Activated naive CD4-positive, alpha-beta T cell treated with anti-CD3 and anti-CD28 coated beads for 36 hours (primary cell): ENCODE measurements at places on chromosomes 7 and 10.
A peak's percentile ranks its signal among the peaks of the same experiment; 100 is the strongest.

DNA sequence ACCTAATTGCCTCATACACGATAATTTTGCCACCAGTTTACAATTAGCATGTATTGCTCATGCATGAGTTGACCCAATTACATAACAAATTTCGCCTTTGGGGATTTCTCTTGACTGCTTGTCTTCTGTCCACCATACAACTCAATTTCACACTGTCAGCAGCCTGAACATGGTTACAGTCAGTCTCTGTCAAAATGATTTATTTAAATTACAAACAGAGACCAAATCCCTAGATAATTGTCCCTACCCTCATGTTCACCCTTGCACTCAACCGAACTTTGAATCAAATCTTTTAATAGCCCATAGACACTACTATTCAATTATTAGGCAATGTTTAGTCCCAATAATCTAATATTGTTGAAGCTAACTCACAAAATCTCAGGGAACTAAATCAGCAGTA lies 59.7 kb upstream of the NEBL start:
- DNase-seq: no peak

DNA sequence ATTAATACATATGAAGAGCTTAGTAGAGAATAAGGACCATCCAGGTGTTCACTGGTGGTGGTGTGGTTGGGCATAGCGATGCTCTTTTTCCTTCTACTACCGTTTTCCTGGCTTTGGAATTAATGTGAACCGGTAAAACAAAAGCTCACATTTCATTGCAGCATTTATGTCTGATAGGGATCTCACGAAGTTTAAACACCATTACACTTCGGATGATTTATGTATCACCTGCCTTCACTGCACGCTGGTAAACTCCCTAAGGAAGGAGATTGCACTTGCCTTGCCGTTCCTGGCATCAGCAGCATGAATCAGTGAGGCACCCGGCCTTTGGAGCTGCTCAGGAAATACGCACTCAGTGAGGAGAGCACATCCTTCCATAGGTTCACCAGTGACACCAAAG lies 47.5 kb downstream of the WIPF3 start:
- DNase-seq: no peak

- peak; percentile 53 for DNase-seq
These were observed 786 bp downstream of the TAF3 start for GRCh38 chr10:7819121-7819460.

GRCh38 chr7:106279425-106280197 lies 5.2 kb downstream of the NAMPT start:
- peak; percentile 68 for DNase-seq
